ENCODE measurements at places on chromosomes 12 and 14.

DNA sequence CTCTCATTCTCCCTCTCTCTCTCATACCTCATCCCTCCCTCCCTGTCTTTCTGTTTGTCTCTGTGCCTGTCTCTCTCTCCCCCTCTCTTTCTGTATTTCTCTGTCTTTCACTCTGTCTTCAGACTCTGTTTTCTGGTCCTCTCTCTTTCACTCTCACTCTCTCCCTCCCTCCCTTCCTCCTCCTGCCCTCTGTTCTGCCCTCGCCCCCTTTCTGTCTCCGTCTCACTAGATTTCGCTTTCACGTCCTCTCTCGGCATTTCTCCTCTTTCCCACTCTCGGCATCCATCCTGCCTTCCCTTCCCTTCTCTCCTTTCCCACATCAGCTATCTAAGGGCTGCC is 183.0 kb downstream of the PHETA1 start:
- no peak for DNase-seq

DNA sequence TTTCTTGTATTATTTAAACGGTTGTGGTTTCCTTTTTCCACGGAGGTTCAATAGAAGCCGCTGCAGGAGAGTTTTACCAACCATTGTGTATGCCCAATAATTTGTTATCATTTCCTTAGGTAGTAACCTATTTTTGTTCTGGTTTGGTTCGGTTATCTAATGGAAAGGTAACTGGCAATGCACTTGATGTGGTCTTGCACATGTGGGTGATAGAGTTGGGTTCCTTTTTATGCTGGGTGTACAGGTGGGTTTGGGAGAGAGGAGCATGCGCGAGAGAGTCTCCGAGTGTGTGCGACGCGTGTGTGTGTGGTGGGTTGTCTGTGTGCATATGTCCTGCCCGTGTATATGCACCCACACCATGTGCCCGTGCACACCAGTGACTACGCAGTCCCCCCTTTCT is 102.7 kb upstream of the FKBP4 start:
- DNase-seq: peak; percentile 30

DNA sequence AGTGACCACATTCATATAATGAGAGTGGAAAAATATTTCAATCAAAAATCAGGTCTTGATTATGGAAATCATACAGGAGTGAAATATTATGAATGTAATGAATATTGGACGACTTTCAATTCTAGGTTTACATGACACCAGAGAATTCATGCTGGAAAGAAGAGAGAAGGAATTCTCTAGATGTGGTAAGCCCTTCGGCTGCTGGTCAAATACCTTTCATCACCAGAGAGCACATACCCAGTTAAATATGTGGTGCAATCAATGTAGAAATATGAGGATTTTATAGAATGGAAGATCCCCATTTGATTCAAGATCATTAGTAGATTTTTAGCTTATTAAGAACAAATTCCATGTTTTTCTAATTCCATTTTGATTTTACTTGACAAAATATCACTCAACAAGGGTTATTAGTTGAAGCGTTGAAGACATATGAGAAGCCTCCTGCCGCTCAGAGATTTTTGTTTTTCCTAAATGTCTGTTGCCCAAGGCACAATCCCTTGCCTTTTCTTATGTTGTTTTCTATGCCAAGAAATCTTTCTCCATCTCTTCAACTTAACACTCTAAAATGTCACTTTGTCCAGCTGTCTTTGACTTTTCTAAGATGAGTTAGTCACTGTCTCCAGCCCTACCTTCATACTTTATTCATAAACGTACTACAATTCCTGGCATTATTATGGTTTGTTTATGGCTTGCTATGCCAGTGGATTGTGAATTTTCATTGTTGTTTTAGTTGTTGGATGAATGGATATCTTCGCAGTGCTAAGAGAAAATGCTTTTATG is 72.8 kb upstream of the ZDHHC17 start:
- DNase-seq: no peak

- DNase-seq: no peak
Observed at GRCh38 chr14:20580242-20580641, 7.6 kb downstream of the RNASE11 start.

DNA sequence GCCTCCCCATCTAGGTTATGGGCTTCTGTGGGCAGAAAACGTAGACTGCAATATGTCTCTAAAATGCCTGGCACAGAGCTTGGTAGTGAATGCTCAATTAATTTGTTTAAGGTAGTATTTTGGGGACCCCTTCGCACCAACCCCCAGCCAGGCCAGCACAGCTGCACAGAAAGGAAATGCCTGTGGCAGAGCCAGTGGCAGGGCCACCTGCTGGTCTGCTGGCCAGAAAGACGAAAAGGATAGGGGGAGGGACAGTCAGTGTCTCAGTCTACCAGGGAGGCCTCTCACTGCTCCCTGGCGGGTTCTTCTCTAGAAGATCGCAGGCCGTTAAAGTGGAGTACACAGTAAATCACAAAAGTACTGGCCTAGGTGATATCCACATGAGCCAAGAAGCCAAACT is 3.5 kb downstream of the RAB15 start:
- no peak for DNase-seq

Data from activated CD4-positive, alpha-beta memory T cell treated with anti-CD3 and anti-CD28 coated beads for 36 hours (primary cell).